IgD-negative memory B cell (primary cell): ENCODE measurements at places on chromosomes 16 and 17. TPM values are rescaled to one million over a fixed set of nuclear protein-coding genes. Genes with fewer than 3 reads are reported as not detected.

BEAN1 gene
- polyA plus RNA-seq, result not detected

GAS7 gene
- polyA plus RNA-seq, result 1.7 TPM

DUXB gene
- polyA plus RNA-seq, result not detected

ZNF423 gene
- polyA plus RNA-seq, result not detected

KRT36 gene
- not detected for polyA plus RNA-seq

MPV17L gene
- 0.04 TPM for polyA plus RNA-seq

SMARCD2 gene
- 96.1 TPM for polyA plus RNA-seq

FBXL16 gene
- polyA plus RNA-seq, result 4.4 TPM

PLEKHH3 gene
- polyA plus RNA-seq, result 1.1 TPM

HOXB4 gene
- 0.14 TPM for polyA plus RNA-seq

CCL17 gene
- polyA plus RNA-seq, result not detected

TPSG1 gene
- not detected for polyA plus RNA-seq

SMIM22 gene
- not detected for polyA plus RNA-seq
